Esophagus (tissue), 2 donors: ENCODE measurements at places on chromosomes 16 and 17. TPM values are rescaled to one million over a fixed set of nuclear protein-coding genes. Genes with fewer than 3 reads are reported as not detected.

Gene TBX21
- polyA plus RNA-seq: 0.24 TPM

Gene PDK2
- 13.5 TPM for polyA plus RNA-seq

Gene KRTAP4-1
- polyA plus RNA-seq: not detected

Gene MYL4
- 0.12 TPM for polyA plus RNA-seq

Gene IL17C
- 0.59 TPM for polyA plus RNA-seq

Gene SOST
- polyA plus RNA-seq: not detected

Gene RNF157
- polyA plus RNA-seq: 0.20 TPM

Gene CPSF4L
- polyA plus RNA-seq: not detected

Gene C1QL1
- polyA plus RNA-seq: 0.79 TPM

Gene ASPA
- 0.61 TPM for polyA plus RNA-seq

Gene TPSG1
- polyA plus RNA-seq: 0.15 TPM

Gene KCNJ16
- 0.08 TPM for polyA plus RNA-seq

Gene G6PC1
- not detected for polyA plus RNA-seq

Gene CDRT4
- 11.3 TPM for polyA plus RNA-seq

Gene EPX
- polyA plus RNA-seq: not detected

Gene KCNAB3
- 2.3 TPM for polyA plus RNA-seq

Gene UBE2O
- polyA plus RNA-seq: 9.2 TPM

Gene MYCBPAP
- 0.22 TPM for polyA plus RNA-seq

Gene SLX4
- polyA plus RNA-seq: 1.6 TPM

Gene CCDC154
- 0.98 TPM for polyA plus RNA-seq

Gene IRX3
- polyA plus RNA-seq: 12.3 TPM

Gene CA7
- not detected for polyA plus RNA-seq

Gene HES7
- 0.24 TPM for polyA plus RNA-seq

Gene ADAP2
- 2.4 TPM for polyA plus RNA-seq
